ENCODE measurements at places on chromosomes 6 and 20. TPM values are rescaled to one million over a fixed set of nuclear protein-coding genes. Genes with fewer than 3 reads are reported as not detected.

GRCh38 chr20:25867776-25868649 is 171.4 kb upstream of the ZNF337 start:
- H3K36me3 ChIP-seq, result no peaks in the 10 kb centered on the region
- H3K4me3 ChIP-seq, result no peak overlapping the region
- peaks cover 35% of the 10 kb centered on the region for H3K4me1 ChIP-seq
- H3K27ac ChIP-seq, result no peak overlapping the region
- DNase-seq, result peak; percentile 78

- no peaks in the 10 kb centered on the region for H3K4me1 ChIP-seq
- no peak overlapping the region for H3K4me3 ChIP-seq
- H3K27me3 ChIP-seq, result no peaks in the 10 kb centered on the region
- no peak overlapping the region for H3K27ac ChIP-seq
- no peak for DNase-seq
Measured at GRCh38 chr6:41136911-41137310, 17.2 kb downstream of the TREML1 start.

REM1 gene
- 0.54 TPM for total RNA-seq

TCF15 gene
- not detected for total RNA-seq
